ENCODE measurements at places on chromosomes 12 and 14. TPM values are rescaled to one million over a fixed set of nuclear protein-coding genes. Genes with fewer than 3 reads are reported as not detected.

PLEKHD1 gene
- 0.31 TPM for polyA plus RNA-seq

TMEM119 gene
- 102 TPM for polyA plus RNA-seq

GRCh38 chr14:28759653-28760313 is 6.8 kb upstream of the FOXG1 start:
- DNase-seq: no peak

DNA sequence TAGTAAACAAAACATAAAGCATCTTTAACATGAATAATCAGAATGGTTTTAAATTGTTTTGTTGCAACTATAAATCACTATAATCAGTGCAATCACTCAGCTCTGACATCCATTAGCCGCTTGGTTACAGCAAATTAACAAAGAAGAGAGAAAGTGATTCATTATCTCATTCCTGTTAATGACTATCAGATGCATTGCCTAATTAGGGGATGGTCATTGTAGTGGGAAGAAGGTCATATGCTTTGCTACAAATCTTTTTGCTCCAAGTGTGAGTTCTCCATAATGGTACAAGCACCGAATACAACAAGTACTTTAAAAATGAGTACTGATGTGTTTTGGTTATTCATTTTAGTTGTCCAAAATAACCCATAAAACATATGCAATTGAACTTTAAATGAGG is 272.0 kb downstream of the AKAP6 start:
- DNase-seq: no peak

- no peak for DNase-seq
Observed at GRCh38 chr14:90301668-90302090, 30.1 kb downstream of the NRDE2 start.

GRIP1 gene
- 20.0 TPM for polyA plus RNA-seq

GRCh38 chr12:104966677-104967076 is 8.6 kb upstream of the SLC41A2 start:
- DNase-seq: no peak

INHBC gene
- polyA plus RNA-seq: 0.15 TPM

- DNase-seq: no peak
Observed at GRCh38 chr14:30757082-30757481, 117.3 kb upstream of the COCH start.

DNA sequence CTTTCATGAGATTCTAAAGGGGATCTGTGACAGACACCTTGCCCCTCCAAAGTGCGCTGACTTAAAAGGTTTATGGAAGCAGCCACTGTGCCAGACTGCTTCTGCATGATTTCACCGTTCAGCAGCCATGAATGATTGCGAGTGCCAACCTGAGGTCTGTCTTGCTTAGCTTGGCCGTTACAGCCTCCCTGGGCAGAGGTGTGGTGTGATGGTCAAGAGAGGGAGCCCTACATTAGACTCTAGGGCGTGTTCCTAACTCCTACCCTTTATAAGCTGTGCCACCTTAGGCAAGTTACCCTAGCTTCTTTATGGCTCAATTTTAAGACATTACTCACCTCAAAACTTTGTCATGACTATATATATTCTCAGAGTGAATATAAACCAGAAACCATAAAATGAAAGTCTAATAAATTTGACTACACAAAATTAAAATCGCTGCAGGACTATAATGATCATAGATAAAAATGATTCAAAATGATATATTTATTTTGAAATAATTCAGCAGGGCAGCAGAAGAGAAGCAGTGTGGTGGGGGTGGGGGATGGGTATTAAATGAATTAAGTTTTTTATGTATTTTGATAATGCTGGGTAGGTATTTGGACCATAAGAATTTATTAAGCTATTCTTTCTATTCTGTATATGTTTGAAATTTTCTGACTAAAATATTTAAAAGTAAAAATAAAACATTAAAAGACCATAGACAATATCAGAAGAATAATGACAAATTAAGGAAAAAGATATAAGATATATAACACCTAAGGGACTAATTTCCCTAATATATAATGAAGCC is 47.7 kb upstream of the MBIP start:
- DNase-seq: no peak
